ENCODE measurements at places on chromosomes 4 and X. TPM values are rescaled to one million over a fixed set of nuclear protein-coding genes. Genes with fewer than 3 reads are reported as not detected.

- DNase-seq, result no peak
- no peak overlapping the region for H3K4me3 ChIP-seq
- no peaks in the 10 kb centered on the region for H3K27me3 ChIP-seq
- no peaks in the 10 kb centered on the region for H3K36me3 ChIP-seq
These were observed 549.3 kb downstream of the IQCM start for GRCh38 chr4:149266301-149266700.

DNA sequence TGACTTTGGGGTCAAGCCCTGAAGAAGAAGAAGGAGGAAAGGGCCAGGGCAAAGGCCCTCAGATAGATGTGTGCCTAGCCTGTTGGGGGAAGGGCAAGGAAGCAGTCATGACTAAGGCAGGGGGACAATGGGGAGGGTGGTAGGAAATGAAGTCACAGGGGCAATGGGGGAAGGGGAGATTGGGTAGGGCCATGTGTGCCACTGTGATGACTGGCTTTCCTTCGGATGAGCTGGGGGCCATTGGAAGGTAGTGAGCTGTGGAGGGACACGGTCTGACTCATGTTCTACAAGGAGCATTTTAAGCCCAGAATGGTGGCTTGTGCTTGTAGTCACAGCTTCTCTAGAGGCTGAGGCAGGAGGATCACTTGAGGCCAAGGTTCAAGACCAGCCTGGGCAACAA is 642.0 kb downstream of the MID1IP1 start:
- no peak overlapping the region for H3K4me3 ChIP-seq
- H3K27ac ChIP-seq, result no peak overlapping the region
- DNase-seq, result peak; percentile 30
- H3K27me3 ChIP-seq, result no peaks in the 10 kb centered on the region
- no peaks in the 10 kb centered on the region for H3K36me3 ChIP-seq

GRCh38 chr4:67933755-67934154 is 29.5 kb downstream of the TMPRSS11A start:
- no peaks in the 10 kb centered on the region for H3K4me1 ChIP-seq
- H3K36me3 ChIP-seq, result no peaks in the 10 kb centered on the region
- peaks cover 8% of the 10 kb centered on the region for H3K27me3 ChIP-seq
- H3K27ac ChIP-seq, result no peak overlapping the region

GRCh38 chr4:75306506-75306905 is 207.7 kb downstream of the RCHY1 start:
- no peak for DNase-seq
- H3K4me3 ChIP-seq, result no peak overlapping the region
- no peaks in the 10 kb centered on the region for H3K36me3 ChIP-seq

DNA sequence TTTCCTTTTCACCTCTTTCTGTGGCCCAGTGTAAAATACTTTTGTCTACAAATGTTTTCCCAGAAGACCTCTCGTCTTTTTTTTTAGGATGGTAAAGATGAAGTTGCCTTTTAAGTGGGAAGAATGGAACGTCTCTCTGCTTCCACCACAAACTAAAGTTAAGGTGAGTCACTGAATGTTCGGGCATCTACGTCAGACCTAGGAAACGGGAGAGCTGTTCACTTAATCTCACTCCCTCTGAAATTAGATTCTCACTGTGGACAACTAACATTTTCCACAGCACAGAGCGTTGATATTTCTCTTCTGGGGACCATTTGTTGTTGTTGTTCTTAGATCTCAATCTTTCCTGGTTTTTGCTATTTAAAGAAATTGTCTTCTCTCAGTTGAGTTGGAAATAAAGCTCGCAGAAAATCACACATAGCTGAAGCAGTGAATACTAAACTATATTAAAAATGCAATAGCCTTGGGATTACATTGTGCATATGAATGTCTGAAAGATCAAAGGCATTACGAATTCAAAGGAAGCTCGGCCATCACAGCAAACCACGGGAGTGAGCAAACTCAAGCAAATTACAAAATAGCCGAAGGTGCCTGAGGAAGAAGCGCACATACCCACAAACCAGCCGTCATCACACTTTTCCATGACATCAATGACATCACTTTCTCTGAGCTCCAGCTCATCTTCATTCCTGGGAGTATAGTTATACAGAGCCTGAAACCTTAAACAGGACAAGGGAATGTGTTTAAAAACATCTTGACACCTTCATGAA is 53.9 kb upstream of the PDLIM3 start:
- H3K4me1 ChIP-seq, result peaks cover 16% of the 10 kb centered on the region
- no peak overlapping the region for H3K27ac ChIP-seq
- peaks cover 39% of the 10 kb centered on the region for H3K27me3 ChIP-seq
- no peak for DNase-seq
- no peaks in the 10 kb centered on the region for H3K36me3 ChIP-seq

DNA sequence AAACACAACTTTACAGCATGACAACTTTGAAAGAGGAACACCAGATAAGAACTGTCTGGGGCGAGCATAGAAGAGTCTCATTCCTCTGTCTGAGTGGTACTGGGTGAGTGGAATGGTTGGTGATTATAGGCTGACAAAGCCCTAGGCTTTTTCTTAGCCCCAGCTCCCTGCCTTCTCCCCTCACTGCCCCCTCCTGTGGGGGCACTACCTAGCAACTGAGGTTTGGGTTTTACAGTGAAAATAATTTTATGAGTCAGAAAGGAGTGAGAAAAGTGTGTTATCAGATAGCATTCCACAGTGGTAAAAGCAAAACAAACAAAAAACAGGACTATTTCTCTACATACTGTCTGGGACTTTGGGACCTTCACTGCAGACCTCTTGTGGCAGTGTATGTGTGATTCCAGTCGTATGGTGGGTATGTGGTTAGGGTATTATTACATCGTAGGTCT is 10.5 kb upstream of the TMEM165 start:
- H3K27me3 ChIP-seq, result no peaks in the 10 kb centered on the region
- DNase-seq, result peak; percentile 13
- H3K4me3 ChIP-seq, result no peak overlapping the region

DNA sequence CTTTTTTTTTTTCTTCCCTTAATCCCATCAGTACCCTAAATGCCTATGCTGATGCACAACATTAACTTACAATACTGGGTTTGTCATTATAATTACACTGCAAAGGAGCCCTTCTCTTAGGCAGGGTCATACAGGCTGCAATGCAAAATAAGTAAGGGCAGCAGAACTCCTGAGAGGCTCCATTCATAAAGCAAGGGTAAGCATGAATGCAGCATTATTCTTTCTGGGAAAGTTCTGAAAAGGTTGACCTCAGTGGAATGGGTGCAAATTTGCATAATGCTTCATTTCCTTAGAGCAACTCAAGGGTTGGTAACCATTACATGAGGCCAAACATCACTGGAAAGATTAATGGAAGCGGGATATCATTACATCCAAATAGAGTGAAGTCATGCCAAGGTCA is 789.2 kb downstream of the KLHL13 start:
- H3K4me1 ChIP-seq, result no peaks in the 10 kb centered on the region
- no peak overlapping the region for H3K4me3 ChIP-seq
- H3K27me3 ChIP-seq, result no peaks in the 10 kb centered on the region
- no peak overlapping the region for H3K27ac ChIP-seq
- no peaks in the 10 kb centered on the region for H3K36me3 ChIP-seq

DNA sequence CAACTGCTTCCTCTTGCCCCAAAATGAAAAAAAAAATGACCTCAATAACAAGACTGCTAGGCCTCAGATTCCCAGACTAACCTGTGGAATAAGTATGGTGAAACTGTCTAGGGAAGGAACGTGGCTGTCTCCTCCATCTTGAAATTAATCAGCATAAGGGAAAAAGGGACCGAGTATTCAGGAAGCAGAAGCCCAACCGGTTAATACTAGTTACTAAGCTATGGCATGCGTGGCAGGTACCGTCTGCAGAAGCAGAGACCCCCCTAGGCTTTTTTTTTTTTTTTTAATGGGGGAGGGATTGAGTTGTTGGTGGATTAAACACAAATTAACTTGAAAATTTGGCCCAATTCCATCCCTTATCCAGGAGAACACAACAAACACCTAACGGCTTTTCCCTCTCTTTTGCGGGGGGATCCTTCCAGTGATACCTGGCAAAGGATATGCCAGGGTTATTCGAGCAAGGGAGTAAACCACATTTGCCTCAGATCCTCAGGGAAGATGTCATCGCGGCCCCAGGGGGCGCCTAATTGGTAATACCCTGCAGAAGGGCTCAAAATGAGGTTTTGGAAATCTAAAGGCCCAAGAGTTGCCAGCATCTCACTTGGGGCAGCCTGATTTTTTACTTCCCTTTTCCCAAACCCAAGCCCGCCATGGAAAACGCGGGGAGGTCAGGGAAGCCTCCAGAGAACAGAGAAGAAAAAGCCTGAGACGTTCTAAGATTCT is 893 bp downstream of the RLIM start:
- no peaks in the 10 kb centered on the region for H3K27me3 ChIP-seq
- H3K27ac ChIP-seq, result peak overlapping the region; percentile 99
- peak; percentile 12 for DNase-seq
- peaks cover 15% of the 10 kb centered on the region for H3K4me1 ChIP-seq
- peaks cover 14% of the 10 kb centered on the region for H3K36me3 ChIP-seq
- H3K4me3 ChIP-seq, result peak overlapping the region; percentile 98

DNA sequence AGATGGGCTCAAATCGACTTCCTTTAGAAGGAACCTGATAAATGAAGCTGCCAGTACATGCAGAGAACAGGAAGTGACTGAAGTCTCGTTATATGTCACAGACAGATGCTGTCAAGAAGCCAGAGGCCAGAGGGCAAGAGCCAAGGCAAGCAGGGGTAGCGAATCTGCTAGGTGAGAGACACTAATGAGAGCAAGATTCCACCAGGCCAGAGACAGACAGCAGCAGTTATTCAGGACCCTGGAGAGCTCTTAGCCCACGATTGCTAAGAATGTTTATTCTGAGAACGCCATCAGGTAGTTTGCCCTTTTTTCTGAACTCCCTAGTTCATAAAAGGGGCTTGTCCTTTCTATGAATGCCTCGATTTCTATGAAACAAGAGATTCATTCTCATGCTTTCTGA is 73.7 kb downstream of the BEND2 start:
- H3K4me1 ChIP-seq, result no peaks in the 10 kb centered on the region
- no peak overlapping the region for H3K27ac ChIP-seq
- peak; percentile 9 for DNase-seq
- H3K4me3 ChIP-seq, result no peak overlapping the region
- H3K27me3 ChIP-seq, result no peaks in the 10 kb centered on the region
- H3K36me3 ChIP-seq, result no peaks in the 10 kb centered on the region

DNA sequence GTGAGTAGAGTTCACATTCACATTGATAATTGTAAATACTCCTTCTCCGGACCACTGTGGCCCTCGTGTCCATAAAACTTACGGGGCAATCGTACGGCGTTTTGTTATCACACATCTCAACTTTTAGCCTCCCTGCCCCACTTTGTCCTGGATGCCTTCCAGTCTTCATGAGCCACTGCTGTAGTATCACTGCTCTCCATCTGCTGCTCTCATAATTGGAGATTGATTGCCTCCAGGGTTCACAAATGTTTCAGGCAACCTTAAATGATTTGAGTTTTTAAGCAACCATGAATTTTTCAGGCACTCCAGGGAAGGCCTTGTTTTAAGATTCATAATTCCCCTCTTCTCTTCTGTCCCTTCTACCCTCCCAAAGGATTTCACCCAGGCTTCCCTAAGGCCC is 28.4 kb downstream of the ALPK1 start:
- peaks cover 14% of the 10 kb centered on the region for H3K4me1 ChIP-seq
- no peak overlapping the region for H3K27ac ChIP-seq
- no peak overlapping the region for H3K4me3 ChIP-seq
- no peaks in the 10 kb centered on the region for H3K27me3 ChIP-seq

DNA sequence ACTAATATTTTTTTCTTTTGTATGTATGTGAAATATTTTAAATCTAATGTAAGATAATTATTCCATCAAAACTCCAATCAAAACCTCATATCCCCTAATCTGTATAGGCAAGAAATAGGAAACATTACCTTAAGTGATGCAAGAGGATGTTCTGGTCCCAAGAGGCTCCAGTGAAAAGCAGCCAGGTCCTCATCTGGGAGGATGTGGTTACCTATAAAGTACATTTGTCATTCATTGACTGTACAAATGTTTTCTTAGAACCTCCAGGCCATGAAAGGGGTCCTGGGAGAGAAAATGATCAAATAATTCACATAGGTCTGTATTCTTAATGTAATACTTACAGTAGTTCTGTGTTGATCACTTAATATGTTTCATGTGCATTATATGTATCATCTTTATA is 25.5 kb downstream of the FAM120C start:
- peaks cover 6% of the 10 kb centered on the region for H3K36me3 ChIP-seq
- H3K27ac ChIP-seq, result no peak overlapping the region
- DNase-seq, result no peak

- H3K4me1 ChIP-seq, result no peaks in the 10 kb centered on the region
- no peak overlapping the region for H3K4me3 ChIP-seq
- no peaks in the 10 kb centered on the region for H3K27me3 ChIP-seq
These were observed 302.9 kb downstream of the ARHGAP10 start for GRCh38 chr4:148034813-148035212.

GRCh38 chr4:182858711-182859110 is 58.5 kb downstream of the DCTD start:
- H3K27ac ChIP-seq, result no peak overlapping the region
- no peak for DNase-seq
- H3K27me3 ChIP-seq, result no peaks in the 10 kb centered on the region
- H3K4me1 ChIP-seq, result no peaks in the 10 kb centered on the region
- peaks cover 5% of the 10 kb centered on the region for H3K36me3 ChIP-seq

DNA sequence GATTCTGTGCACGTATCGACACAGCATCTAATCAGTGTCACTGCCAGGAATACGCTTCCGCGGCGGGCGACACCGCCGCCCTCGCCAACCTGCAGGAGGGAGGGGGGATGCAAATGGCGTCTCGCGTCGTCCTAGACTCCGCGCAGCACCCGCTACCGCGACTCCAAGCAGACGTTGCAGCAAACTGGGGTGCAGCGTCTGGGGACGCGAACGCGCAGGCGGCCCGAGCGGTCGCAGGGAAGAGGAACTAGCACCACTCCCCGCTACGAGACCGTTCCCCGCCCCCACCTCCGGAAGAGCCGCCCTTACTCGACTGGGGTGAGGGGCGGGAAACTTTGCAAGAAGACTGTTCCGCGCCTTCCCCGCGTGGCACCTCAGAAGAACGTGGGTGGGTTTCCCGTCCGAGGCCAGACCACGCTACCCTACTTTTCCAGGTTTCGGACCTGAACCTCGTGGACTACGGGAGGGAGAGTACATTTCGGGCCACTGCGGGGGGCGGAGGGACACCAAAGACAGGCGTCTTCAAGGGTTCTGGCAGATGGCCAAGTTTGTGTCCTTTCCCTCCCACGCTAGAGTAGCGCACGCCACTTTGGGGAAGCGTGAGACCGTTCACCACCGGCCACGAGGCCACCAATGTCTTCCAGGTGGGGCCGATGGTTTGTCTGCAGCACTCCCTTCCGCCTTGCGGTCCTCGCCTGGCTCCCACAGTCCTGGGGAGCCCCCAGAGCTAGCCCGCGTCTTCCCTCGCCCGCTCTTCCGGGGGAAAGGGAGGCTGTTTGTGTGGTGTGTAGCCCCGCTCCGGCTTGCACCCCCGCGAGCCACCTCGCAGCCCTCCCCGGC is 78.0 kb upstream of the BCOR start:
- H3K27me3 ChIP-seq, result no peaks in the 10 kb centered on the region
- peak overlapping the region; percentile 100 for H3K27ac ChIP-seq
- DNase-seq, result peak; percentile 81
- peaks cover 18% of the 10 kb centered on the region for H3K4me1 ChIP-seq

- no peak overlapping the region for H3K27ac ChIP-seq
- no peaks in the 10 kb centered on the region for H3K27me3 ChIP-seq
- no peaks in the 10 kb centered on the region for H3K36me3 ChIP-seq
- no peak for DNase-seq
- no peaks in the 10 kb centered on the region for H3K4me1 ChIP-seq
These were observed 197.2 kb downstream of the GPM6A start for GRCh38 chr4:175614890-175615289.

Gene UCHL1
- 0.99 TPM for total RNA-seq

Gene PPP1R2C
- total RNA-seq, result not detected

Gene USP46
- total RNA-seq, result 7.0 TPM

Gene MXD4
- 3.6 TPM for total RNA-seq

Gene RIBC1
- total RNA-seq, result 0.57 TPM

Gene HTR2C
- total RNA-seq, result not detected

Gene AMER1
- total RNA-seq, result 2.7 TPM

Gene SULT1E1
- not detected for total RNA-seq

Gene MFAP3L
- 0.70 TPM for total RNA-seq

Gene ANXA10
- total RNA-seq, result not detected

Gene PDE5A
- 0.64 TPM for total RNA-seq

Gene RNF212
- 0.87 TPM for total RNA-seq

Gene GPRIN3
- total RNA-seq, result 22.7 TPM
